ENCODE measurements at places on chromosomes 2 and 18.

- DNase-seq, result no peak
Observed at GRCh38 chr18:57052759-57053158, 94.1 kb upstream of the BOD1L2 start.

DNA sequence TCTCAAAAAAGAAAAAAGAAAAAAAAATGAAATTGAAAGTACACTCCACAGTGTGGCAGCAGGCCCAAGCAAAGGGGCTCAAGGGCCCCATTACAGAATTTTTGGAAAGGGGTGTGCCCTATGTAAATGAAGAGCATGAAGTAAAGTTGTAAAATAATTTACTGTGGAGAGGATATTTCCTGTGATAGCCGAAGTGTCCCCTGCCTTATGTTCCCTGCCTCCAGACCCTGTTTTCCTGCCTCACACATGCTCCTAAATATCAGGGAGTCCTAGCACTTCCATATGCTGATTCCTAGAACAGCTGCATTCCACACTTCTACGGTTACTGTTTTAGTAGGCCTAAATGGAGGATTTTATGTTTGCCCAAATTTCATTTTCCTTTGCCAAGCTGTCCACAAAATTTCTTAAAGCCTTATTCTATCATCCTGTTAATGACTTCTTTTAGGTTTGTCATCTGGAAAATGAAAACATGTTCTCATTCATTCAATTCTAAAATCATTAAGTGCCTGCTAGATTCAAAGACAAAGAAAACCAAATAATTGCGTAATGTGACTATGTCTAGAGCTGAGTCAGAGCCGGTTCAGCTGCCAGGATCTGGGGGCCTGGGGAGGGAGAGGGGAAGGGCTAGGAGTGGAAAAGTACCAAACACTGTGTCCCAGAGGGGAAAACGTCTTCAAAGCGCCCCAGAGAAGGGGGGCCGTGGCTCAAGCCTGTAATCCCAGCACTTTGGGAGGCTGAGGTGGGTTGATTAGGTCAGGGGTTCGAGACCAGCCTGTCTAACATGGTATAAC, 25.9 kb upstream of the IMPA2 start:
- DNase-seq, result peak; percentile 69

DNA sequence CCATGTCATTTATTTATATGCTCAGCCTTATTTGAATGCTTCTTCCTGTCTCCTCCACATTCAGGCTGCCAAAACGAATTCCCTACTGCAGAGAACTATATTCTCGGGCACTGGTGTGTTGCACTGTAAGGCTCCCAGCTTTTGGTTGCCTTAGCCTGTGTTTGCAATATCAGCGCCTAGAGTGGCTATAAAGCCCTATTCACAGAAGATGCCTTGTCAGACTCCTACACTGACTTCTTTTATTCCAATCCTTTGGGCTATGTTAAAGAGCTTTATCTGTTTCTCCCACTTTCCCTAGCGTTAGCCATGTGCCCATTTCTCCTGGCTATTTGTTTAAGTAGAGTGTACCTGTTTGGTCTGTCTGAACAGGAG, 62.4 kb upstream of the EHBP1 start:
- no peak for DNase-seq

DNA sequence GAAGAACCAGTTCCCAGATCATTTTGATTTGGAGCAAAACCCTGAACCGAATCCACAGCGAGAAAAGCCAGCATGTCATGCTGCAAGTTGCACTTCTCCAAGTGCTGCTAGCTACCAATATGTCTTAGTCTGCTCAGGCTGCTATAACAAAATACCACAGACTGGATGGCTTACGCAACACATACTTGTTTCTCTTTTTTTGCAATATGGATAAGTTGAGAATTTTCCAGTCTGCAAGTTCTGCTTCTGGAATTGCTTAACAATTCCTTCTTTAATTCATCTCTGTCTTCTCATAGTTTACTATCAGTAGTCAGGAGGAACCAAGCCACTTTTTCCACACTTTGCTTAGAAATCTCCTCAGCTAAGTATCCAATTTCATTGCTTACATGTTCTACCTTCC, 105.9 kb upstream of the RBBP8 start:
- peak; percentile 16 for DNase-seq

DNA sequence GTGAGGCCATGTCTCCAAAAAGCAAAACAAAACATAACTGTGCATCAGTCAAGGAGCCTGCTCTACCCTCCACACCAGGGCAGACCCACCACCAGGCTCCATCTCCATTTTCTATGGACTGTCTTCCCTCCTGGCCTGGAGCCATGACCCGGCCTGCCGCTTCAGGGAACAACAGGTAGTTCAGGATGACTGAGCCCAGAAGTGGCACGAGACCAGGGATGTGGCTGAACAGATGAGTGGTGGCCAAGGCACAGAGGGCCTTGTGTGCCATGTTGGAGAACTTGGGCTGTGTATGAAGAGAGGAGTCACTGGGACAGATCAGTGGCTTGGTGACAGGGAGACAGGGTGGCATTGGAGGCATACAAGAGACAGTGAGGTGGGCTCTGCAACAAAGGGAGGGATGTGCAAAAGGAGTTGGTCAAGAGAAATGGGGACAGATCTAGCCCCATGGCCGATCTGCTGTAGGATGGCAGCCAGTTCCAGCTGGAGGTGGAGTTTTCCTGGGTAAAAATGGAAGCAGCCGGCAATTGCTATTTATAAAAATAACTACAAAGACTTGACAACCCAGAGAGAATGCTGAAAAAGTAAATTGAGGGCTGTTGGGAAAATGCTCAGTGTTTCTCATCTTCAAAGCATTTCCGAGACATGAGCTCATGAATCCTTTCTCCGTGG, 35.0 kb downstream of the TMEM177 start:
- DNase-seq, result no peak

DNA sequence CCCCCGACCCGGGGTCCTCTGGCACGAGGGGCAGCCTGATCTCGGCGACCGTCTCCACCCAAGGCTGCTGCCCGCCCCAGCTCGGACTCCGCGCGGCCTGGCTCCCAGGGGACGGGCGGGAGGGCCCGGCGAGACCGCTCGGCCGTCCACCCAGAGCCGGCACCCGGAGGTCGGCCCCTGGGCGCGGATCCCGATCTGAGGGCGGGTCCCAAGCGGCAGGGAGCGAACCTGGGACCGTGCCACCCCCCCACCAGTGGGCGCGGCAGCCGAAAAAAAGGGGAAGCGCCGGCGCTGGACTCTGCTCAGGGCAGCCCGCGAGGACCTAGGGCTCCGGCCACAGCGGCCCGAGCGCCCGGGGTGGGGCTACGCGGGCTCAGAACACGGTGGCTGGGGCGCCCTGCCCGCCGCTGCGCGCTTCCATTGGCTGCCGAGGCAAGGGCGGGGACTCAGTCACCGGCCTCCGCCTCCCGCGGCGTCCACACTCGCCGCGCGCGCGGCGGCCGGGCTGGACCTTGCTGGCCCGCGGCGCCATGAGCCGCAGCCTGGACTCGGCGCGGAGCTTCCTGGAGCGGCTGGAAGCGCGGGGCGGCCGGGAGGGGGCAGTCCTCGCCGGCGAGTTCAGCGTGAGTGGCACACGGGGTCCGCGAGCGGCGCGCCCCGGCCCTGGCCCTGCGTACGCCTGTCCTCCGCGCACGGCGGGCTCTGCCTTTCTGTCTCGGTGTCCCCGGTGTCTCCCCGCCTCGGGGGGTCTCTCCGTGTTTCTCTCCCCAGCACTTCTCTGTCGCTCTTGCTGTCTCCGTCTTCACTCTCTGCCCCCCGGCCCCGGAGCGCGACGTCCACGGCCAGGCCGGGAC, at the start of gene PTPN18:
PTPN18 (plus strand) TSS at position 479 of the 854 bp plus-strand sequence; CDS start at position 531, 52 bp downstream.
- peak; percentile 87 for DNase-seq

- no peak for DNase-seq
Observed at GRCh38 chr18:12333506-12334290, 25.7 kb downstream of the TUBB6 start.

GRCh38 chr18:58118536-58118935, 74.5 kb downstream of the NEDD4L start:
- DNase-seq, result no peak

DNA sequence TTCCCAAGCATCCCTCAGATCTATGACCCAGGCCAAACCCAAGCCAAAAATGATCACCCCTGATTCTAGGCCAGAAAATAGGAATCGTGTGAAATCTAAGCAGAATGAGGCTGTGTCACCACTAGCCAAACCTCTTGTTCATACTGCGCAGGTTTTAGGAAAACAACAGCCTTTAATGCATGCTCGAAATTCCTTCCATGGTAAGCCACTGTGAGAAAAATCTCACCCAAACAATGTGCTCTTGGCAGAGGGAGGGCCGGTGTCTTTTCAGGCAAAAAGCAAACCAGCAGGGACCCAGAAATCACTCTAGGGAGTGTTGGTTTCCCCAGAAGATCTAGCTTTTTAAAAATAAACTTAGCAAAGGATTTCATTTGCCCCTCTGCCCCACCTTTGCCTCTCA, 71.2 kb upstream of the FOSL2 start:
- DNase-seq, result no peak

DNA sequence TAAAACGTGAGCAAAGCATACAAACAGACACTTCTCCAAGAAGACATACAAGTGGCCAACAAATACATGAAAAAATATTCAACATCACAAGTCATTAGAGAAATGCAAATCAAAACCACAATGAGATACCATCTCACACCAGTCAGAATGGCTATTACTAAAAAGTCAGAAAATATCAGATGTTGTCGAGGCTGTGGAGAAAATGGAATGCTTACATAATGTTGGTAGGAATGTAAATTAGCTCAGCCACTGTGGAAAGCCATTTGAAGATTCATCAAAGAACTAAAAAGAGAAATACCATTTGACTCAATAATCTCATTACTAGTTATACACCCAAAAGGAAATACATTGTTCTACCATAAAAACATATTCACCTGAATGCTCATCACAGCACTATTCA, 825.7 kb downstream of the SUCLG1 start:
- DNase-seq, result no peak

GRCh38 chr2:75952173-75952572, 241.5 kb upstream of the GCFC2 start:
- no peak for DNase-seq

GRCh38 chr2:197254776-197255530, 55.6 kb downstream of the ANKRD44 start:
- no peak for DNase-seq

GRCh38 chr2:233115121-233115520, 55.0 kb downstream of the INPP5D start:
- DNase-seq, result no peak

DNA sequence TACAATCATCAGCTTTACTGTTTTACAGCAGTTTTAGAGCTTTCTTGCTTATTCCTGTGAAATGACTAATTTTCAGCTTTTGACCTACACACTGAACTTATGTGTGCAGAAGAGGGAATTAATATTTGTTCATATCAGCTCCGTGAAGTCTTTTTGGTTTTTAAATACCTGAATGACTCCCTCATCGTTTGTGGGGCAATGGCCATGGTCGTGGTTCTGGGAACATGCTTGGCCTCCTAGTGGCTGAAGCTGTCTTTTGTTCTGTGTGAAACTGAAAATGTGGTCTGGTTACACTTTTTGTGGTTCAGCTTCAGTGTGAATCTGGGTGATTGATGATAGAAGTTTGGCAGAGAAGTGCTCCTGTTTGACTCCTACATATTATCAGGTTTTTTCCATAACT, 408.1 kb downstream of the THSD7B start:
- DNase-seq, result peak; percentile 0
